ENCODE measurements at places on chromosomes 3 and 15. TPM values are rescaled to one million over a fixed set of nuclear protein-coding genes. Genes with fewer than 3 reads are reported as not detected.

PRSS50 gene
- not detected for total RNA-seq

GRCh38 chr3:184561913-184562877, 610 bp downstream of the EPHB3 start:
- H3K27ac ChIP-seq, result no peak overlapping the region
- no peak for DNase-seq
- H3K4me1 ChIP-seq, result peaks cover 12% of the 10 kb centered on the region
- no peak overlapping the region for H3K4me3 ChIP-seq

GRCh38 chr15:88241060-88241459, 15.5 kb downstream of the NTRK3 start:
- no peak for DNase-seq
- H3K4me1 ChIP-seq, result no peaks in the 10 kb centered on the region
- H3K36me3 ChIP-seq, result no peaks in the 10 kb centered on the region
- no peak overlapping the region for H3K4me3 ChIP-seq
- no peaks in the 10 kb centered on the region for H3K27me3 ChIP-seq

RHOV gene
- not detected for total RNA-seq

- H3K4me1 ChIP-seq, result no peaks in the 10 kb centered on the region
- DNase-seq, result no peak
- H3K27me3 ChIP-seq, result no peaks in the 10 kb centered on the region
Observed at GRCh38 chr3:130700541-130700940, 46.1 kb downstream of the PIK3R4 start.

CCR9 gene
- total RNA-seq, result not detected

GRCh38 chr15:84835661-84836337, 18.6 kb downstream of the ALPK3 start:
- no peaks in the 10 kb centered on the region for H3K4me1 ChIP-seq
- H3K27me3 ChIP-seq, result no peaks in the 10 kb centered on the region
- H3K27ac ChIP-seq, result no peak overlapping the region
- no peak for DNase-seq
- H3K36me3 ChIP-seq, result no peaks in the 10 kb centered on the region
- no peak overlapping the region for H3K4me3 ChIP-seq

IGSF10 gene
- not detected for total RNA-seq

DNA sequence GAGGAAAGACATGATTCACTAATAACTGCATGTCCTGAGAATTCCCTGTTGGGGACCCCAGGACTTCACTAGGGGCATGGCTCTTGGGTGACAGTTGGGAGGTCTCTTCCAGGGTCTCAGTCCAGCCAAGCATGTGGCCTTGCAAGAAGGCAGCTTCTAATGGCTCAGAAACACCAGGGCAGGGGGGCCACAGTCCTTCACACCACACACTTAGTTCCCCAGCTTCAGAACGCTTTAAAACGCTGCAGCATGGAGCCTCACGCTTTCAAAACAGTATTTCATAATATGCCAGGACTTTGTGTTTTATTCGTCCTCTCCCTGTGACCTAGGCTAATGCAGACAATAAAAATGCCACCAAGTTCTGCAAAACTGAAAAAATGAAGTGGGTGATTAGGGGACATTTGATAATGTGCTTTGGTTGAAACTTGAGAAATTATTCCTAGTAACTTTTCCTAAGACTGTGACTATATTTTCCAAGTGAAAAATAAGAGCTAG, 48.4 kb upstream of the LIMD1 start:
- H3K36me3 ChIP-seq, result peaks cover 15% of the 10 kb centered on the region
- no peaks in the 10 kb centered on the region for H3K4me1 ChIP-seq
- no peaks in the 10 kb centered on the region for H3K27me3 ChIP-seq
- DNase-seq, result no peak
- no peak overlapping the region for H3K27ac ChIP-seq
